ENCODE measurements at places on chromosomes 7 and 10. TPM values are rescaled to one million over a fixed set of nuclear protein-coding genes. Genes with fewer than 3 reads are reported as not detected.

Gene COL1A2
- total RNA-seq, result 2,430 TPM

Gene CPA1
- not detected for total RNA-seq

Gene GFRA1
- total RNA-seq, result 0.18 TPM

Gene ETV1
- 20.8 TPM for total RNA-seq

Gene PRRT4
- total RNA-seq, result not detected

Gene SAP25
- not detected for total RNA-seq

Gene IFIT1B
- total RNA-seq, result not detected

Gene NOS3
- total RNA-seq, result 11.0 TPM

Gene RELN
- total RNA-seq, result 0.29 TPM

Gene PLXNA4
- under 0.01 TPM for total RNA-seq

Gene PTPRE
- 4.1 TPM for total RNA-seq

Gene UPK3B
- total RNA-seq, result not detected

Gene GSAP
- 10.4 TPM for total RNA-seq

Gene NPFFR1
- not detected for total RNA-seq

Gene FAM25G
- total RNA-seq, result not detected

Gene SSC4D
- total RNA-seq, result 1.8 TPM

Gene PON1
- total RNA-seq, result not detected

Gene IL2RA
- not detected for total RNA-seq

Gene ADCY1
- 0.71 TPM for total RNA-seq

Gene GALNT17
- total RNA-seq, result not detected

Gene RHEB
- 107 TPM for total RNA-seq

Gene COL13A1
- 21.3 TPM for total RNA-seq

Gene SLC29A4
- 0.86 TPM for total RNA-seq

Gene EPO
- total RNA-seq, result not detected

Gene DDX56
- 67.3 TPM for total RNA-seq

Gene SFRP4
- under 0.01 TPM for total RNA-seq

Gene ALOX5
- total RNA-seq, result not detected
